ENCODE measurements at places on chromosomes 1 and 21. TPM values are rescaled to one million over a fixed set of nuclear protein-coding genes. Genes with fewer than 3 reads are reported as not detected.

- DNase-seq: no peak
Observed at GRCh38 chr1:205170532-205171269, 40.8 kb downstream of the DSTYK start.

GRCh38 chr1:162207862-162208261 is 138.4 kb downstream of the NOS1AP start:
- no peak for DNase-seq

DENND1B gene
- total RNA-seq: 24.3 TPM

DNA sequence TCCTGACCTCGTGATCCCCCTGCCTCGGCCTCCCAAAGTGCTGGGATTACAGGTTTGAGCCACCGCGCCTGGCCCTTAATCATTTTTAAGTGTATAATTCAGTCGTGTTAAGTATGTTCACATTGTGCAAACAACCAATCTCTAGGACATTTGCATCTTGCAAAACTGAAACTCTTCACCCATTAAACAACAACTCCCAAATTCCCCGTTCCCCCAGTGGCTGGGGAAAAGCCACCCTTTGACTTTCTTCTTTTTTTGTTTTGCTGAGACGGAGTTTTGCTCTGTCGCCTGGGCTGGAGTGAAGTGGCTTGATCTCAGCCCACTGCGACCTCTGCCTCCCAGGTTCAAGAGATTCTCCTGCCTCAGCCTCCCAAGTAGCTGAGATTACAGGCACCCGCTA is 6.5 kb upstream of the THEMIS2 start:
- no peak for DNase-seq

ST7L gene
- 19.0 TPM for total RNA-seq

- peak; percentile 24 for DNase-seq
Observed at GRCh38 chr1:206685334-206685768, 646 bp downstream of the MAPKAPK2 start.

YOD1 gene
- 24.6 TPM for total RNA-seq

GRCh38 chr21:29481081-29481480 is 182.4 kb downstream of the BACH1 start:
- no peak for DNase-seq

LYPLAL1 gene
- 40.2 TPM for total RNA-seq

BCAS2 gene
- 32.5 TPM for total RNA-seq

- DNase-seq: no peak
Observed at GRCh38 chr1:179826626-179827280, 50.9 kb downstream of the TOR1AIP2 start.

OLIG1 gene
- total RNA-seq: not detected

SASS6 gene
- total RNA-seq: 1.7 TPM

DNA sequence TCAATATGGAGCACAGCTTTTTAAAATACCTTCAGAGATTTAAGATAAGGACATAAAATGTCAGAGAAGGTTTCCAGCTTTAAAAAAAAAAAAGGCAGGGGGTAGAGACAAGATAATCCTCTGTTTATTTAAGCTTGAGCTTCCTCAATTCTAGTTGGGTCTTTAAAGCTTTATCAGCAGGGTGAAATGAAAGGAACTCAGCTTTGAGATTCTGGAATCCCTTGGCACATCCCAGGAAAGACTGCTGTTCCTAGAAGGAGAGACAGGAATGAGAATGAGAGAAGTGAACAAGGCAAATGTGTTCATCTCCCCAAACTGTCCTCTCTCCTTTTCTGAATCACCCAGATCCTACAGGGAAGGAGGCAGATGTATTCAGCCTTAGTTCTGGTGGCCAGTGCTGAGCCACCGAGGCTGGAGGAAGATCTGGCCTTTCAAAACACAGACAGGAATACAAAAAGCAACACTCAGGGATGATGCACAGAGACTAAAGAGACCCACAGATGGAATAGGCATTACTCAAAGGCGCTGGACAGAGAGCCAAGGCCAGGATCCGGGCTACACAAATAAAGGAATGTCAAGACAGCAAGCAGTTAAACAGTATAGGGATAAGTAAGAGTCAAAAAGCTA is 385.8 kb upstream of the DUSP10 start:
- DNase-seq: peak; percentile 46

- no peak for DNase-seq
Observed at GRCh38 chr1:166089804-166090203, 77.0 kb downstream of the FAM78B start.

- DNase-seq: peak; percentile 76
Observed at GRCh38 chr1:99548943-99549605, 96.8 kb upstream of the PALMD start.

GRCh38 chr1:17865912-17866739 is 111.0 kb downstream of the ACTL8 start:
- peak; percentile 39 for DNase-seq

CAMK1G gene
- not detected for total RNA-seq

GRCh38 chr1:208351838-208352237 is 107.7 kb upstream of the PLXNA2 start:
- DNase-seq: no peak

OR6N1 gene
- total RNA-seq: 2.2 TPM

- DNase-seq: peak; percentile 75
Observed at GRCh38 chr1:67748630-67749029, 63.6 kb downstream of the GADD45A start.

DNA sequence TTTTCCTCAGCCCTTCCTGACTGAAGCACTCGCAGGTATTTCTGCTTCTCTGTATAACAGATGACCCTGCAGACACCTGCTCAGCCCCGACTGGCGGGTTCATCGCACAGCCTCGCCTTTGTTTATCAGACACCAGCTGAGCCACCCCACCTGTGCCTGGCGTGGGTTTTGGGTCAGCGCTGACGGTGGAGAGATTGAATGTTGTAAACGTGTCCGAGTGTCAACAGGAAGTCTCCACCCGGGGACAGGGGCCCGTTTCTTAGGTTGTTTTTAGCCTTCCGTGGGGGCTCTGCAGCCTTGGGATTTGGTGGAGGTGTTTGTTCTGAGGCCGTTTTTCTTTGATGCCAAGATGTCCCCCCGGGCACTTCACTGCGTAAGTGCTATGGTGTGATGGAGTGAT is 60.1 kb downstream of the COL18A1 start:
- no peak for DNase-seq

PRKCZ gene
- total RNA-seq: 35.2 TPM

DNA sequence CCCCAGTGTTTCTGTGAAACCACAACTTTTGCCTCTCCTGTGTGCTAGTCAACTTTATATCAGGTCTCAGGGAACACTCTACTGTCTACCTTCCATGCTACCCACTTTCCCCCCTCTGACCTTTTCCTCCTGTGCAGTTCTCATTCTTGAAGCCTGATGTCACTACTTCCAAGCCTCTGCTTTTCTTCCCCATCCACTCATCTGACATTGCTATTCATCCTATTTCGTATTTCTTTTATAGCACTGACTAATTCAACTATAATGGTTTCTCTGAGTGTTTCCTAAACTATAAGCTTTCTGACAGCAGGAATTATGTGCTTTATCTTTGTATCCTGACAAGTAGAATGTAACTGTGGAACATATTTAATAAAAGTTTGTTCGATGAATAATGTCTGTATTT is 18.2 kb upstream of the DPH5 start:
- DNase-seq: peak; percentile 84

- DNase-seq: no peak
Observed at GRCh38 chr1:245440922-245441321, 286.1 kb downstream of the KIF26B start.

PTPRC gene
- 67.7 TPM for total RNA-seq

TMEM200B gene
- 14.0 TPM for total RNA-seq

- DNase-seq: no peak
Observed at GRCh38 chr1:11345971-11346715, 73.1 kb downstream of the UBIAD1 start.

TCHH gene
- total RNA-seq: 0.96 TPM

DNA sequence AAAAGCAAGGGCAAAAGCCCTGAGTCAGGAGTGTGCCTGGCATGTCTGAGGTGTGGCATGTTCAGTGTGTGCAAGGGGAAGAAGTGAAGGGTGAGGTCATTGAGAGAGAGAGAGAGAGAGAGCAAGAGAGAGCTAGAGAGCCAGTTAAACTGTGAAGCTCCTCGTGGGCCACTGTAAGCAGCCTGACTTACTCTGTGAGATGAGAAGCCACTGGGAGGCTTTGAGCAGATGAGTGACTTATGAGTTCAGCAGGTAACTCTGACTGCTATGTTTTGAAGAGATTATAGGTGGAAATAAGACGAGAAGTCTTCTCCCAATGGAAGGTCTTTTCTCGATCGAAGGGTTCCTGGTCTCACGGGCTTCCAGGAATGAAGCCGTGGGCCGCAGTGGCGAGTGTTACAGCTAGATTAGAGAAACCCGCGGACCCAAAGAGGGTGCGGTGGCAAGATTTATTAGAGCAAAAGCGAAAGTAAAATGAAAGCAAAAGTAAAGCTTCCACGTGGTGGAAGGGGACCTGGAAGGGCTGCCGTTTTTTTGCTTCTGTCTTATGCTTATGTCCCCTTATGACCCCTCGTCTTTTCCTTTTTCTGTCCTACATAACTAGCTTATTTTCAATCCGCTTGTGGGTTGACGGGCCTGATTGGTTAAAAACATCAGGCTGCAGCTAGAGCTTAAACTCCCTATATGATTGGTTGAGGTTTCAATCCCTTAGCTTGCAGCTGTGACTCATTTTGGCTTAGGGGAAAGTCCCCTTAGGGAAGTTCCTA is 323.1 kb upstream of the FAM78B start:
- peak; percentile 50 for DNase-seq

DNA sequence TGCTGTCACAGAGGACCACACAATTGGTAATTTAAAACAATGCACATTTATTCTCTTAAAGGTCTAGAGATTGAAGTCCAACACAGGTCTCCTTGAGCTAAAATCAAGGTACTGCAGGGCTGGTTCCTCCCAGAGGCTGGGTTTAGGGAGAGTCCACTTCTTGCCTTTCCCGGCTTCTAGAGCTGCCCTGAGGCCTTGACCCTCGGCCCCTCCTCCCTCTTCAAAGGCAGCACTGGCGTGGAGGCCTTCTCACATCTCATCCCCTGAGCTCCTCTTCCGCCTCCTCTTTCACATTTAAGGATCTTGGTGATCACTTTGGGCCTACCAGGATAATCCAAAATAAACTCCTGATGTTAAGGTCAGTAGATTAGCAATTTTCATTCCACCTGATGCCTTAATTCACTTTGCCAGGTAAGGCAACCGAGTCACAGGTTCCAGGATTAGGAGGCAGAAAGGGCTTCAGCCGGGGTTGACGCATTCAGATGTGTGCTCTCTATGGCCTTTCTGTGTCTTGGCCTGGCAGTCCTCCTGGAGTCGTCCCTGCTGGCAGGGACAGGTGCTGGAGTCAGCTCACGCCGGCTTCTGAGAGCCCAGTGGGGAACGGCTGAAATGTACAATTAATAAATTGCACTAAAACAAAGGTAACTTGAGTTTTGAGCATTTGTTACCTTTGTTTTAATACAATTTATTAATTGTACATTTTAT is 61.2 kb upstream of the ABCG1 start:
- no peak for DNase-seq

DNA sequence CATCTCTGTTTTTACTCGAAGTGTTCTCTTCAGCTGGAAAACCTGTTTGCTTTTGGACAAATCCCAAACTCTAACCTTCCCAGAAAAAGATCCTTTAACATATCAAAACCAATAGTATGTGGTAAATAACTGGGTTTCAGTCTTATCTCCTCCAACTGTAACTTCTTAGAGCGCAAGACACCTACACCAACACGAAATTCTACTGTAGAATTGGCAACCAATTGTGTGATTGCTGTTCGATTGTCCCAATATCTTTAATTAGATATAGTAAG is 5.8 kb upstream of the MPZL1 start:
- DNase-seq: peak; percentile 50

UBXN10 gene
- total RNA-seq: 0.48 TPM

C1QTNF12 gene
- total RNA-seq: not detected

GRCh38 chr1:179143322-179143721 is 61.5 kb downstream of the TOR3A start:
- DNase-seq: peak; percentile 79

Measured in umbilical cord (tissue), 2 donors.